ENCODE measurements at places on chromosomes 16 and 17.

- no peak for DNase-seq
Observed at GRCh38 chr16:10202649-10203048, 20.4 kb upstream of the GRIN2A start.

GRCh38 chr17:14038206-14038605, 31.1 kb upstream of the COX10 start:
- DNase-seq, result no peak

- DNase-seq, result no peak
Observed at GRCh38 chr17:67090341-67090740, 46.0 kb downstream of the CACNG1 start.

- DNase-seq, result no peak
Observed at GRCh38 chr16:30805056-30805369, 18.0 kb upstream of the ZNF629 start.

- no peak for DNase-seq
Observed at GRCh38 chr17:28712705-28713415, 1.2 kb upstream of the PROCA1 start.

DNA sequence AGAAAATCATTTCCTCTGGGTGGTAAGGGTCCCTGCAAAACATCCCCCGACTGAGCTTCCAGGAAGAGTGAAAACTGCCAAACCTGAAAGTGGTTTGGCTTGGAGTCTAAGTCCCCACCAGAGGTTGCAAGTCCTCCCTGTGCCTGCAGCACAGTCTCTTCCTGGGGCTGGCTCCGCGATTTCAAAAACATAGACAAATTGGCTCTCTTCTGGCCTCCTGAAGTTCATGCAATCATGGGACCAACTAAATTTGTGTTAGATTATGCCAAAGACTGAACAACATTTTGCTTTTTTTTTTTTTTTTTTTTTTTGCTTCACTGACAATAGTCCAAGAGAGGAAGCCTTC, 447.9 kb downstream of the CA10 start:
- DNase-seq, result no peak
